ENCODE measurements at places on chromosomes 2 and 18.

GRCh38 chr2:74735009-74735408 is 81.0 kb downstream of the SEMA4F start:
- no peak for DNase-seq

GRCh38 chr2:156333274-156333950 is 891 bp upstream of the NR4A2 start:
- DNase-seq: no peak

GRCh38 chr18:35045806-35046205 is 4.6 kb downstream of the MAPRE2 start:
- no peak for DNase-seq

GRCh38 chr2:144541396-144541795 is 21.5 kb upstream of the ZEB2 start:
- no peak for DNase-seq

DNA sequence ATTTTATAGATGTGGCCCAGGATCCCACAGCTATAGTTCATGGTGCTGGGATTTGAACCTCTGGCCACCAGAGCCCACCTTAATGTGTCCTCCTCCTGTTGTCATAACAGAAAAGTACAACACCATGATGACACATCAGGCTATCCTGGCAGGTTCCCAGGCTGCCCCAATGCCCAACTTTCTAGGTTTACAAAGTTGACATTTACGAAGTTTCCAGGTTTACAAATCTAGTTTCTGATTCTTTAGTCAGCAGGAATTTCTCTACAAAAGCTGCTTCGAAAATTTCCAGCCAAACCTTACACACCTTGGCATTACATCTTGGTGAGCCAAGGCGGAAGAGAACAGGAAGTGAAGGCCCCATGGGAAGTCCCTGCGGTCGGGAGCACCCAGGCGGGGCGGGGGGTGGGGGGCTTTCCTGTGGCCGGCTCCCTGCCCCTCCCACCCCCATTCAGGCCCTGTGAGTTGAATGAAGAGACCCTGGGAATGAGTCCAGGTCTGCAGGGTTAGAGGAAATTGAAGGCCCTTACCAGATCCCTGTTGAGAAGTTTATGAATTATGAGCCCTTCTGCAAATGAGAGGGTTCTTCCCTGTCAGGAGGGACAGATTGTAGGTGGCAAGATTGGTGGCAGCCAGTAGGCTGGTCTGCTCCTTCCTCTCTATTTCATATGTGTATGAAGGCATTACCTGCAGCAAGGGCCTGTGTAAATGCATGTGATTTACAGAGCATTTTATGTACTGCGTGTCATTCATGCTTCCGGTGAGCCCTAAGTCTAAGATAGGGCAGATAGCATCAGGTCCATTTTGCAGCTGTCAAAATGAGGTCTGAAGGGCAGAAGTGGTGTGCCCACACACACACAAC is 11.1 kb upstream of the IL1RN start:
- DNase-seq: no peak

- no peak for DNase-seq
These were observed 162.9 kb downstream of the CNTNAP5 start for GRCh38 chr2:124187948-124188347.

- DNase-seq: no peak
These were observed 169.2 kb upstream of the SMAD2 start for GRCh38 chr18:48099481-48100164.

- no peak for DNase-seq
These were observed 40.8 kb downstream of the DARS1 start for GRCh38 chr2:135944625-135945024.

DNA sequence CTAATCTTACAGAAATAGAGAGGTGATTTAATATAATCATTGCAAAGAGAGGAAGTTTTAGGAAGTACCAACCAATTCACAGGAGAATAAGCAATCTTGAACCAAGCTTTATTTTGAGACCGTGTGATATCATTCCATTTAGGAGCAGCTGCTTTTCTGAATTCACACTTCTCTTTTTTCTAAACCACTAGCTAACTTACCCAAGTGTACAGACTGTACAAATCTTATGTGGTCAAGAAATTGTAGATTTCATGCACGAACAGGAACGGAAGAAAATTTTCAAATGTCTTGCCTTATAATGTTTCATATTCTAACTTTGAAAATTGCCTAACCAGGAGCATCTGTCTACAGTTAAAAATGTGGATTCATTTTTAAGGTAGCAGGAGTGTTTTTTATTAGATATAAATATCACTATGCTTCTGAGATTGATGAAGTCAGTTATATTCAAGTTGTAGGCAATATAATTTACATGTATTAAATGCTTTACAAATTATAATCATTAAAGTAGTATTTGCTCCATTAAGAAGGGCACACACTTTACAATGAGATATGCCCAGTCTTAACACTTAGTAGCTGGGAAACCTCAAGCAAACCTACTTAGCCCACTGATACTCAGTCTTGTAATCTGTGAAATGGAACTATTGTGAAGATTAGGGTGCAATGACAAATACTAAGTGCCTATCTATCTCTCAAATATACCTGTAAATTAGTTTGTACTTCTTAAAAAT is 302.2 kb upstream of the STON1 start:
- no peak for DNase-seq

DNA sequence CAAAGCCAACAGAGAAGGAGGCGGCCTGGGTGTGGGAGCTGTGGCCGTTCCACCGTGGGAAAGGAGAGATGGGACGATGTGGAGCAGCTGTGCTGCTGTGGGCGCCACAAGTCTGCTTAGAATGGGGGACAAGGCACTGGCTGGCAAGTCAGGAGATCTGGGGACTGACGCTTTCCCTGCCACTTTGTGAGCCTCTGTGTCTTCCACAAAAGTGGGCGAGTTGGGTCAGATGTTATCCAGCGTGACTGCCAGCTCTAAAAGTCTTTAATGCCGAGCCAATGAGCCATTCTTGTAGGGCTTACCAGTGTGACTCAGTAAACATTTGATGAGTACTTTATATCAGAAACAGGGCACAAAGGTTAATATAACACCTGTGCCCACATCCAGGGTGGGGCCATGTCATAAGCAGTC is 113.6 kb upstream of the MGAT5 start:
- DNase-seq: no peak

DNA sequence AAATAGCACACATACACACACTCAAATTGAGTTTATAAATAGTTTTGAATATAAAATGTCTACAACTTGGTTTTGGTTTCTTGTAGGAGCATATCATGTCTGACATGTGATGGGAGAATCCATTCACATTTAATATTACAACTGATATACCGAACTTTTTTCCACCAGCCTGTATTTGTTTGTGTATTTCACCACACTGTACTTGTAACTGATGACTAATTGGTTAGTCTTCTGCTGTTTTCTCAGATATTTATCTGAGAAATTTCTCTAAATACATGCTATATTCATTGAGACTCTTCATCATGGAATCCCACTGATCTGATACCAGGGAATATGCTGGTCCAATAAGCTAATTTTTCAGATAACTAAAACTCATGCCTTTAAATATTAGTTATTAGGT is 56.3 kb upstream of the UBXN4 start:
- DNase-seq: no peak

DNA sequence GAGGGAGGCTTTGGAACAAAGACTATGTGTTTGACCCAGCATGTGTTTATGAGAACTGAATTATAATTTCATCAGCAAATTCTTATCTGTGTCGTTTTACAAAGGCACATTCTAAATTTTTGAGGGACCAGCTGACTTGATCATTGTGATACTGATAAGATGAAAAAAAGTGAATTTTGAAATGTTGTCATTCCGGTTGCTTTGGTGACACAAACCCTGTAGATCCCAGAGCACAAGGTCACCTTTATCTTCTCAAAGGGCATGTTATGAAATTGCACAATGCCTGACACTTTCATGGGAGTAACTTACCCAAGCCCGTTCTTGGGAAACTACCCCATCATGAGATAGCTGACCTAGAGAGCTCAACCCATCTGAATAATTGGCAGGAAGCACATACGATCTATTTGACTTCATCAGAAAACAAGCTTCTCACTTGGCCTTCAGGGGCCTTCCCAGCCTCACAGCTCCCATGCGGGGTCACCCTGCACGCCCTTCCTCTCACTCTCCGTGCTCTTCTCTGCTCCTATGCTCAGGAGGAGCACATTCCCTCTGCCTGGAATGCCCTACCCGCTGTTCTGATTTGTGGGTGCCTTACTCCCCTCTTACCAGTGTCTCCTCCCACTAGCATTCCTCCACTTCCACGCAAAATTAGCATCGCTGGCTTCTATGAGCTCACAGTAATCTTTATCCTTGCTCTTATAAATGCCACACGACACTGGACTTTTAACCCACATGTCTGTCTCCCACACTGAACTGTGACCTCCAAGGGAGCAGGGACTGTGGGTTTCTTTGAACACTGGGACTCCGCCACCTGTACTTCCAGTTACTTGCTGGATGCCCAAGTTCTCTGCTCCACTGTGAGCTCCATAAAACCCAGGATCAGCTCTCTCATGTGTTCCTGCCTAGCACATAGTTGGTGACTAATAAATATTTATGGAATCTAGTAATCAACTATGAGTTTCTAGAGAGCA is 555.8 kb upstream of the ID2 start:
- no peak for DNase-seq

DNA sequence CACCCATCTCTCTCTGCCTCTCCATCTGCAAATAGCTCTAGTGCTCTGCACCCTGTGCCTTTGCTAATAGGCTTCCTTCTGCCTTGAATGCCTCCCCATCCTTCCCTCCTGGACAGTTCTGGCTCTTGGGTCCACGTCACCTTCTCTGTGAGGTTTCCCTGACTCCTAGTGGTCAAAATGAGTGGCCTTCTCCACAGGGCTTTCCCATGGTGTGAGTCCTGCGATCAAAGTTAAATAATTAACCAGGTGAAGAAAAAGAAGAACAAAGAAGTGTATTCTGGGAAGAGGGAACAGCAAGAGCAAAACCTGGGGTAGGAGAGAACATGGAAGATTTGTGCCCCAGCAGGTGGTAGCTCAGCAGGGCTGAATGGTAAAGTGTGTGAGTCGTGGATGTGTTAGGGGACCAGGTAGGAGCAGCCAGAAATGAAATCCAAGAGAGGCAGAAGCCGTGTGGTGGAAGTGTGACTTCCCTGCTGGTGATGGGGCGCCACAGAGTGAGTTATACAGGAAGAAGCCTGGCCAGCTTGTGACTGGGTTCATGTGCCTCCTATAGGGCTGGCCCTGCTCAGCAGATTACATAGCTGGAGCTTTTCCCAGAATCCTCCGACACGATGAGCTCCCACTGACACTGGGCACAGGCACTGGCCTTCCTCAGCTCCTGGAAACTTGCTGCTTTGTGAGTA is 93.8 kb upstream of the LDAH start:
- DNase-seq: no peak

- DNase-seq: no peak
These were observed 585.8 kb downstream of the CNTNAP5 start for GRCh38 chr2:124610866-124611265.

DNA sequence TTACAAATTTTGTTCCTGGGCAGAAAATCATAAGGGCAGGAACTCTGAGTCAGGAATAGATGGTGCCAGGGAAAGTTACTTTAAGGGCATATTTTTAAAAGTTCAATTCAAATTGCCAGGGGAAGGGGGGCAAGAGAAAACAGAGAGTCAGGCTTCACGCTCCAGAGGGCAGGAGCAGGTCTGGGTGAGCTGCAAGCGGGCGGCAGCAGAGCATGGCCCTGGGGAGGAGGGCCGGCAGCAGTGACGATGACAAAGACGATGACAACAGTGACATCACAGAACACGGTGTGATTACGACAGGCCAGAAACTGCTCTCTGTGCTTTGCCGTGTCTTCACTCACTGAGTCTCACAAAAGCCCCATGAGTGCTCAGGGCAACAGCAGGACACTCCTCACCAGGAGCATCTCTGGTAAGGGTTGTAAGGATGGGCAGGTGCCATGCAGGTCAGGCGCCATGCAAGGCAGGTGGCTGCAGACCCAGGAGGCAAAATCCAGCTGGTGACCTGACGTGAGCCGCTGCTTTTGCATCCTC is 23.3 kb downstream of the CHST10 start:
- no peak for DNase-seq

- no peak for DNase-seq
These were observed 50.0 kb downstream of the KCNG2 start for GRCh38 chr18:79847606-79848293.

DNA sequence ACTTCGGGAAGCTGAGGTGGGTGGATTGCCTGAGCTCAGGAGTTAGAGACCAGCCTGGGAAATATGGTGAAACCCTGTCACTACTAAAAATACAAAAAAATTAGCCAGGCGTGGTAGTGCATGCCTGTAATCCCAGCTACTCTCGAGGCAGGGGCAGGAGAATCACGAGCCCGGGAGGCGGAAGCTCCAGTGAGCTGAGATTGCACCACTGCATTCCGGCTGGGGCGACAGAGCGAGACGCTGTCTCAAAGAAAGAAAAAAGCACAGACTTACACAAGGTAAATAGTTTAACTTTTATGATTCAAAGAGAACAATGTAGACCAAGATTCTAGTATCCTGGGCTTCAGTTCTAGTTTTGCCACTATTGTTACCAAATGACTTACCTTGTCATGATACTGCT is 37.4 kb downstream of the NCKAP1 start:
- DNase-seq: no peak

GRCh38 chr2:199932312-199932855 is 21.3 kb downstream of the C2orf69 start:
- DNase-seq: no peak

GRCh38 chr18:24273596-24273995 is 124.0 kb downstream of the OSBPL1A start:
- no peak for DNase-seq

DNA sequence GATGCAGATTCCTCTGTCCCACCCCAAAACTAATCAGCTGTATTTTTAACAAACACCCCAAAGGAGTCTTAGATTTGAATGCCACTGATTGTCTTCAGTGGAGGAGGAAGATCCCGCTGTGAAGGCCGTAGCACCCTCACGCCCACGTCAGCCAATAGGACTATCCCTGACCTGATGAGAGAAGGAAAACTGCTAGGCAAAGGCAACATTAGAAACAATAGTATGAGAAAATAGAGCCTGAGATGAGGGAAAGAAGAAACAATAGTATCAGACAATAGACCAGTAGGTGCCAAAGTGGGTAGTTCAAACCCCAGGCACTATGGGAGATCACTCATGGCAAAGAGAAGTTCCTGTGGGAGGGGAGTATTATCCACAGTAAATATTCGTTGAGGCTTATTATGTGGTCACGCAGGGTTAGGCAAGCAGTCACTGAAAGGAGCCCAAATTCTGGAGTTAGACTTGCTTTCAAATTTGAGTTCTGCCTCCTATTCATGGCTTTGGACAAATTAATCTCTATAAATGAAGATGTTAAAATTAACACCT is 2.8 kb downstream of the PCBP1 start:
- DNase-seq: no peak

- no peak for DNase-seq
These were observed 12.7 kb downstream of the SPIRE1 start for GRCh38 chr18:12645254-12645653.

- DNase-seq: no peak
These were observed 171.8 kb downstream of the UBE2E3 start for GRCh38 chr2:181152226-181152625.

- no peak for DNase-seq
These were observed 60.3 kb upstream of the HPCAL1 start for GRCh38 chr2:10242451-10242850.

DNA sequence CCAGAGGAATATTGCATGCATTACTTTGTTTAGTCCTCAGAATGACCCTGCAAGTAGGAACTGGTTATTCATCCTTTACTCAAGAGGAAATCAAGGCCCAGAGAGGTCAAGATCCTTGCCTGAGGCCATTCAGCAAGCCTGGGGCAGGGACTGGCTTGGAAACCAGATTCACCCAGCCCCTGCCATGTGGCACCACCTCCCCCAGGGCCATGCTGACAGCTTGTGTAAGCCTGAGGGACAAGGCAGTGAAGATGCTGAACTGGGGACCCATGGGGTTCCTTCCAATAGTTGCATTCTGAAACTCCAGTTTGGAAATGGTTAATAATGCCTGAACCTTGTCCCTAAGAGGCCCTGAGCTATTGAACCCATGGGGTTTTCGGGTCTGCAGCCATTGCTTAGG is 24.2 kb downstream of the TCF7L1 start:
- no peak for DNase-seq

All from SHP77 (cell line).